ENCODE measurements at places on chromosomes 7 and 10. TPM values are rescaled to one million over a fixed set of nuclear protein-coding genes. Genes with fewer than 3 reads are reported as not detected.
A peak's percentile ranks its signal among the peaks of the same experiment; 100 is the strongest.

The OPN4 gene
- not detected for total RNA-seq

The PTN gene
- total RNA-seq = 48.4 TPM

The CYP2C19 gene
- total RNA-seq = 6.1 TPM

The FAM25A gene
- total RNA-seq = 40.0 TPM

The OR9A2 gene
- not detected for total RNA-seq

The SORCS1 gene
- 5.9 TPM for total RNA-seq

The TMEM130 gene
- 3.7 TPM for total RNA-seq

DNA sequence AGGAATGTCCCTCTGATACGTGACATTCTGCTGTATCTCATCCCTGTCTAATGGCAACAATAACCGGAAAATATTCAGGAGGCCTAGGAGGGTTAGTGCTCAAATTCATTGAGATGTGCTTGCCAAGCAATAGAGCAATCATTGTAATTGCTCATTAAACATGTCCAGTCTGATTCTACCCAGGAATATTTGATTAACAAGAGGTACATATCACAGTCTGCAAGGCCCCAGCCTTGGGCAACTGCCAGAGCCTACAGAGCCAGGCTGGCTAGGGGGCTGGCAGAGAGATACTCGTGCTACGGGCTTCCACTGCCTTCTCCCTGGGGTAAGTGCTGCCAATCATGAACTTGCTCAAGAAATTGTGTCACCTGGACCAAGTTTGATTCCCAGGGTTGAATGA is 99.1 kb downstream of the ALOX5 start:
- DNase-seq = no peak

DNA sequence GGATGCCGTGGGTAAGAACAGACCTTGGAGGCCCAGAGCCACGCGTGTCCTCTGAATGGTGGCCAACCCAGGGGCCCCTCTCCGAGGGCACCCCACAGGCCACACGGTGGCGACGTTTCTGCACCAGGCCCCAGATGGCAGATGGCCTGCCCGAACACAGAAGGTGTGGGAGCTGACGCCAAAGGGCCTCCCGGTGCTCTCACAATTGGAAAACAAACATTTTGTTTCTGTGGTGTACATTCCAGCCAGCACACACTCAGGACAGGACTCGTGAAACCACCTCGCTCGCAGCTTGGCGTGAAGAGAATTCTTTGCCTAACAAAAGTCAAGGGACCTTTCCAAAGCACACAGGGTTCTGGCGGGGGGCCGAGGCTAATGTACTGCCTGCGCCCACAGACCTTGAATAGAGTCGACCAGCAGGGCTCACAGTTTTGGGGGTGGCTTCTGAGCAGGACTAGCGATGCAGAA is 112.1 kb downstream of the FAM53B start:
- no peak for DNase-seq

DNA sequence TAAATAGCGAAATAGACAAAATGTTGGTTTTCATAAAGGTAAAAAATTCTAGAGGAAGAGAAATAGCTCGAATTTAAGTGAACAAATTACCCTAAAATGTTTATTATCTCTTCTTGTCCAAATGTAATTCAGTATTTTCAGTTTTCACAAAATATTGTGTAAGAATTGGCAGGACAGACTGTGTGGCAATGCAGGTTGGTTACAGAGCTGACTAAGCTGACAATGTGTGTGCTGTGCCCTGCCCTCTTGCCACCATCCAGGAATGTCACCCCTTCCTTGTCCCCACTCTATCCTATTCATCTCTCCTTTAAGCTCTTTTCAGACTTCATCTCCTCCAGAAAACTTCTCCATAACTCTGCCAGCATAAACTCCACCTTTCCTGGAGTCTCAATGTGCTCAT is 46.1 kb downstream of the COL28A1 start:
- no peak for DNase-seq

GRCh38 chr7:142859829-142860228 is 5.0 kb downstream of the EPHB6 start:
- no peak for DNase-seq

DNA sequence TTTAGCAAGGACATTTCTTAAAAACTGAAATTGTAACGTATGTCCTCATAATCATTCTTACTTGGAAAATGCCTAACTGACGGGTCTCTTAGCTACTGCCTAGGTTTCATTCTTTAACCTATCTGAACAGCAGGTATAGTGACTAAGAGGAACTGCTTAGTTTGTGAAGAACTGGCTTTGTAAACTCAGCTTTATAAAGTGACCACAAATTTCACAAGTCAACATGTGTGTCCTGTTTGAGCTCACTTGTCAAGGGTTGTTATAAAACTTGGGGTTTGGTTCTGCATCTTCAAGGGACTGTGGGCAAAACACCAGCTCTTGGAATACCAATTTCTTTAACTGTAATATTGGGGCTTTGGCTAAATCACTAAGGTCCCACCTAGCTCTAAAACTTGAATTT is 32.2 kb downstream of the MRPS33 start:
- DNase-seq = no peak

DNA sequence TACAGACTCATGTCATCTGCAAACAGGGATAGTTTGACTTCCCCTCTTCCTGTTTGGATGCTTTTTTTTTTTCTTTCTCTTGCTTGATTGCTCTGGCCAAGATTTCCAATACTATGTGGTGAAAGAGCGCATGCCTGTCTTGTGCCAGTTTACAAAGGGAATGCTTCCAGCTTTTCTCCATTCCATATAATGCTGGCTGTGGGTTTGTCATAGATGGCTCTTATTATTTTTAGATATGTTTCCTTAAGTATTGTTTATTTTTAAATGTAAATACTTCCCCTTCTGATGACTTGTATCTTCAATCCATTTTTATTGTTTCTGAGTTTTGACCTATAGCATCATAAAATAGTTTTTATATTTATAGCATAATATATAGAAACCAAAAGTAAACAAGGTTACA is 17.9 kb downstream of the FAM237B start:
- DNase-seq = no peak

- DNase-seq = no peak
These were observed 291.1 kb upstream of the IMMP2L start for GRCh38 chr7:111853201-111853990.

DNA sequence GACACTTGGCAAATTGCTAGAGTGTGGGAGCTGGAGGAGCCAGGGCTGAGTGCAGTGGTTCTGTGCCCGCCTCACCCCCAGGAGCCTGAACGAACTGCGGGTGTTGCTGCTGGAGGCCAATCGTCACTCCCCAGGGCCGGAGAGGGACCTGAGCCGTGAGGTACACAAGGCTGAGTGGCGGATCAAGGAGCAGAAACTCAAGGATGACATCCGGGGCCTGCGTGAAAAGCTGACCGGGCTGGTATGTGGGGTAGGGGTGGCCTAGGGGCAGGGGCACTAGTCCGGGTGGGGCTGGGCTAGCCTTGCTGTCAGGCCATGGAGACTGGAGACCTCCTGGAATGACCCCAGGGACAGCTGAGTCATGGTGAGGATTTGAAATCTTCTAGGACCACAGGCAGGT is 56.7 kb upstream of the GTF2IRD1 start:
- DNase-seq = no peak

DNA sequence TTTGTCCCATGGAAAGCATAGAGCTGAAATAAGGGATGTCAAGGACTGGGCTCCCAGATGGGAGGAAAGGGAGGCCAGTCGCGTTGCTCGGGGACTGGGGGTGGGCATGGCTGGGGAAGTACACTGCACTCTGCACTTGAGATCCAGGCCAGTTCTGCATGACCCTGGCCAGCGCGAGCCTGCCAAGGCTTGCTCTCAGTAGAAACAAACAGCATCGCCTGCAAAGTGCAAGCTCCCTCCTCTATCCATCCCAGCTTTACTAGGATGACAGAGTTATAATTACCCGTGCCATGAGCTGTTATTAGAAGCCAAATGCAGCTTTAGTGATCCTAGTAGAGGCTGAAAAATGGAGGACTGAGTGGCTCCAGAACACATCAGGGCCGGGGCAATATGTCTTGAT is 43.9 kb upstream of the PDCD4 start:
- DNase-seq = no peak

DNA sequence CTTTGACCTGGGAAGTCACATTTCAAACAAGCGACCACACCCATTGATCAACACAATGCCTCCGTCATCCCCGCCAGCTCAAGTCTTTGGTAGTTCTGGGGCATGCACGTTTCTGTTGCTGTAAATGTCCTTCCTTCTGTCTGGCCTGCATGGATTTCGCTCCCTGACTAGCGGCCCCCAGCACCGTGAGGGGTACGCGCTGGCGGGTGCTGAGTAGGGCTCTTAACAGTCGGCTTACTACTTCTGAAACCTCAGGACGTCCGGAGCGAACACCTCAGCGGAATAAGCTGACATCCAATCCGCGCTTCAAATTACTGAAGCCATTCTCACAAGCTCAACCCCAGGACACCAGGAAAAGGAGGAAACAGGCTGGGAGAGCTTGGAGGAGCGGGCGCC is 505 bp downstream of the NUDCD3 start:
- no peak for DNase-seq

DNA sequence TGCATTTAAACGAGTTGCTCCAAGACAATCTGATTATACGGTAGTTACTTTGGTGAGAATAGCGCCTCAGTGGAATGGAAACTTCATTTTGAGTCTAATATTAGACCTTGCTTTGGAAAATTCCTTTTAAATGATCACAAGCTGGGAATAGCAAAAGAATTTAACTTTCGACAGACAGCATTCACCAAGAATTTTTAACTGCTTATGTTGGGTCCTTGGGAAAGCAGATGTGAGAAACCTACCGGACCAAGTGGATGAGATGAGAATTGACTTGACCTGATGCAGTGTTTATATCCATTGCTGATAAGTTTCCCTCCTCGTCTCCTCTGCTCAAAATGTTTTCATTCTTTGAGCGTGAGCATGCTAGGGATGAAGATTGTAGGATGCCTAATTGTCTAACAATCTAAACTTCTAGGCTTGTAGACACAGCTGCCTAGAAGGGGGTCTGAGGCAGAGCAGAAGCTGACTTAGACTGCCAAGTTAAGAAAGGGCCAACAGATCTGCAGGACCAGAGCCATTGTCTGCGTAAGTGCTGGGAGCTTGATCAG is 126.9 kb downstream of the CNNM2 start:
- DNase-seq = no peak

GRCh38 chr7:38020121-38020785 is 99.8 kb downstream of the EPDR1 start:
- DNase-seq = no peak

- no peak for DNase-seq
These were observed 19.4 kb upstream of the BHLHA15 start for GRCh38 chr7:98191668-98192431.

DNA sequence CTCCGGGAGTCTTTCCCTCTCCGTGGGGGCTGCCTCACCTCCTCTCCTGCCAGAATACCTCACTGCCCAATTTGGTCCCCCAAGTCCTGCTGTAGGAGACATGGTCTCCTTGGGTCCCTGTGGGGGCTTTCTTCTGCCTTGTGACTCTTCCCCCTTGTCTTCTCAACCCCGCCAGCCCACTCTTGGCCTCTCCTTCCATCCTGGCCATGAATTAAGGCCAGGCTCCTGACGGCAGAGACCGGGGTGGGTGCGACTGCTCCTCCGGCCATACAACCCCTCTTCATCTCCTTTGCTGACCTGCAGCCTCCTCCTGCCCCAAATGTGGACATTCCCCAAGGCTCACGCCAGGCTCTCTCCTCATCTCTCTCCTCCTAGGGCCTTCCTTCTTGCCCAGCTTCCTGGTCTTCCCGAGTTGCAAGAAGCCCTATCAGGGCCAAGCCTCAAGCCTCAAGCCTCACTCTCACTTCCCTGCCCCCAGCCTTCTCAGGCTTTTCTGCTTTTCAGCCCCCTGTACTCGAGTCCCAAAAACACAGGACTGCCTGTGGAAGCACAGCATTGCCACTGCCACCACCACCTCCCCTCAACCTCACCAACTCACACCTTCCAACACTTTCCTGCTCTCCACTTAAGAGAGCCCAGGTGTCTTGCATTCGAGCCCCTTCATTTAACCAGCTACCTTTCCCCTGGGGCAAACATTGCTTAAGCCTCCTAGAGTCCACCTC is 1.3 kb downstream of the PNLIPRP2 start:
- peak; percentile 75 for DNase-seq

DNA sequence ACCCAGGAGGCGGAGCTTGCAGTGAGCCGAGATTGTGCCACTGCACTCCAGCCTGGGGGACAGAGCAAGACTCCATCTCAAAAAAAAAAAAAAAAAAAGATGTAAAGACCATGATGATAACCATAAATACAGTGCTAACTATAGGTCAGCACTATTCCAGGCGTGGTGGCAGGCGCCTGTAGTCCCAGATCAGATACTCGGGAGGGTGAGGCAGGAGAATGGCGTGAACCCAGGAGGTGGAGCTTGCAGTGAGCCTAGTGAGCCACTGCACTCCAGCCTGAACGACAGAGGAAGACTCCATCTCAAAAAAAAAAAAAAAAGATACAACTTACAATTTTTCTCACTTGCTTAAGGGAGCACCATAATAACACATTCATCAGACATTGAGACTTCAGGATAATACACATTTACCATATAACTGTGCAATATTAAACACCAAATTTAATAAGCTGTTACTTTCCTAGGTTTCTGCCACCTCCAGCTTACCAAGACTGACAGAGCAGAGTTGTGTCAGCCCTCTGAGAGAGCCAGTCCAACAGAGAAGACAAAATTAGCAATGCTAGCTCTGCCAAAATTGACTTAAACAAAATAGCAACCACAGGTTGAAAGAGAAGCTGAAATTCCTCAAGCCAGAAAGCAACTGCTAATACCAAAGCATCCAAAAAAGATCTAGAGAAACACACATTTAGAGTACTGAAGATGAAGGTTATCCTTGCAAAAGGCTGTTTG is 8.2 kb downstream of the DNA2 start:
- DNase-seq = no peak

DNA sequence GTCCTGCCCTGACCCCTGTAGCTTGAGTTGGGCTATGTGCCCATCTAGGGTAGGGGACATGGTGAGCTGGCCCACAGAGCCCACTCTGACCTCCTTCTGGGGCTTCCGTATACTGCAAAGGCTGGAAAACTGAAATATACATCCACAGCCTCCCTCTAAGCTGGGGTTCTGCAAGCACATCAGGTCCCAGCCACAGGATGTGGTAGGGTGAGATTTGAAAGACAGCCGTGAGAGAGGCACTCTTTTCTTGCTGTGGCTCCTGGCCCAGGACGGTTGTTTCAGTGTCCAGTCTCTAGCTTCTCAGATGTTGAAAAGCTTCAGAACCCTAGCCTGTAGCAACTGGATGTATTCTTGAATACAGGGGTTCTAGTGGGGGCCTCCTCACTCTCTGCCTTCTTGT is 60.1 kb upstream of the ADRB1 start:
- no peak for DNase-seq
